ENCODE measurements at places on chromosomes 3 and 15.
A peak's percentile ranks its signal among the peaks of the same experiment; 100 is the strongest.

GRCh38 chr15:38197553-38197952, 55.1 kb upstream of the SPRED1 start:
- DNase-seq: no peak

- DNase-seq: no peak
Observed at GRCh38 chr15:63972801-63973200, 73.5 kb downstream of the DAPK2 start.

GRCh38 chr3:122786066-122786465, 7.6 kb downstream of the HSPBAP1 start:
- DNase-seq: peak; percentile 20

- no peak for DNase-seq
Observed at GRCh38 chr3:81544385-81544784, 217.1 kb downstream of the GBE1 start.

Data from MCF 10A (cell line).